ELF-1 (cell line): ENCODE measurements at places on chromosomes 4 and X.

DNA sequence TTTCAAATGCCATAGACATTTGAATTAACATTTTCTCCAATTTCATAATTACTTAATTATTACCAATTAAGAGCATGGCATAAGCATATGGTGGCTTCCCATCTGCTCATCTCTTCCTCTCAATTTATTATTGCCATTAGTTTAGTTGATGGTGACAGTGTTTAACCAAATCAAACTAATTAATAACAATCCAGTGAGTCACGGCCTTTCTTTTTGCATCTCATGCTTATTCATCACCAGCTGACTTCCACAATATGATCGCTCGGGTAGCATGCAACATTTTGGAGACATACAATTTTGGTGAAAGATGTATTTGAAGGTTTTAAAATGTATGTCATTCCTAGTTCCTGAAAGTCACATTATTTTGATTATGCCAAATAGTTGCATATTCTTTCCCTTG is 172.8 kb upstream of the TACR3 start:
- DNase-seq = no peak

- no peak for DNase-seq
Observed at GRCh38 chr4:102959496-102959895, 60.0 kb downstream of the SLC9B1 start.

DNA sequence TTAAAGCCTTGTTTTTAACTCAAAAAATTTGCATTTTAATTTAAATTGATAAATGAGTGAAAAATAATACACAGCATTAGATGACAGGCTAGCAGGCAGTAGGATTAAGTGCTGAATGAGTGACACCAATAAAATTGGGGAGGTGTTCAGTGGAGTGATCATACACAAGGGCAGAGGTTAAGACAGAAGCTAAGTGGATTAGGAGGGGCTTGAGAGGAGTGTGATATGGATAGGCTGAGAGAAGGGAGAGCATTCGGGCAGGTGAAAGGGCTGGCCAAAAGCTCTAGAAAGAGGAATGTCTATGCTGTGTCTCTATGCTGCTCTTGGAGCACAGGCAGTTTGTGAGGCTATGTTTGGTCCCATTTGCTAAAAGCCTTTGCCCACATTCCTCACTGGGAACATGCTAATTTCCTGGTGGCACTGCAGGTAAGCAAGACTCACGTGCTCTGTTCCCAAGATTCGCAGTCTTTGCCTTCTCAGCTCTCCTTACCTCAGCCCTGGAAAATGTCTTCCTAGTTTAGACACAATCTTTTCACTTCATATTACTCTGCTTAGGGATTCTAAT is 52.8 kb upstream of the CCSER1 start:
- DNase-seq = peak; percentile 10

DNA sequence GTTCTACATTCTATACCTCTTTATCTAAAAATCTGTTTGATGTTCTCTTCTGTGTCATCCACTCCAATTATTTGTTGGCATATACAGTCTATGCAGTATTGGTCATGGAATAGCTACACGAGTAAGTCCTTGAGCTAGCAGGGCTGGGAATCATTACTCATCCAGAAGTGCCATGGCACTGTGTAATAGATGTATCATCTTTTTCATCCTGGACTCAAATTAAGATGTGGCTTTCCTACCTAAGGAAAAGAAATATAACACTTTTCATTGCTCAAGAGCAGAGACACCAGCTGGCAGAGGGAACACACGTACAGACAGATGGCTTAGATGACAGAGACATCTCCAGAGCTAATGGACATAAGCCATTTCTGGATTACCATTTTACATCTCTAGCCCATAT is 159.8 kb downstream of the FAM13A start:
- DNase-seq = no peak

- peak; percentile 88 for DNase-seq
Observed at GRCh38 chr4:52751487-52751911, 274 bp upstream of the ERVMER34-1 start.

- no peak for DNase-seq
Observed at GRCh38 chr4:188432328-188432727, 293.1 kb downstream of the TRIML1 start.

- DNase-seq = peak; percentile 79
Observed at GRCh38 chrX:152635941-152636340, 1.8 kb upstream of the GABRQ start.

- DNase-seq = no peak
Observed at GRCh38 chr4:162782778-162783525, 383.7 kb downstream of the NAF1 start.

DNA sequence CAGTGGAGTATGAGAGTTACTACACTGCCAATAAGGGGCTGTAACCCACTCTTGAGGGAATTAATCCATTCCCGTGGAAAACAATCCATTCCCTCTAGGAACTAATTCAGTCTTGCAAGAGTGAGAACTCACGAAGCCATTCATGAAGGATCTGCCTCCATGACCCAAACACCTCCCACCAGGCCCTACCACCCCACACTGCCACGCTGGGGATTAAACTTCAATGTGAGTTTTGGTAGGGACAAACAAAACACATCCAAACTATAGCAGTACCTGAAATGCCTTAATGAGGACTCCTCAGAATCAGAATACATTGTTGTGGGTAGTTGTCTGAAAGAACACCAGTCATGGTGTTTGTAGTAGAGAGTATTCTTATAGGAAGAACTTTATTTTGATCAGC is 19.2 kb downstream of the PAGE4 start:
- DNase-seq = no peak

DNA sequence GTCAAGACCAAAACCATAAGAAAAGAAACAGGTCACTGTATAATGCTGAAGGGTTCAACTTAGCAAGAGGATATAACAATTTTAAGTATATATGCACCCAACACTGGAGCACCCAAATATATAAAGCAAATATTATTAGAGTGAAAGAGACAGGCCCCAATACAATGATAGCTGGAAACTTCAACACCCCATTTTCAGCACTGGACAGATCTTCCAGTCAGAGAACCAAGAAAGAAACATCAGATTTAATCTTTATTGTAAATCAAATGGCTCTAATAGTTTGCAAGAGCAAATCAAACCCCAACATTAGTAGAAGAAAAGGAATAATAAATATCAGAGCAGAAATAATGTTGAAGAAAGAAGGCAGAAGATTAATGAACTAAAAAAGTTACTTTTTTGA is 36.2 kb downstream of the MAGED4 start:
- DNase-seq = no peak

GRCh38 chrX:281166-281999 is at the start of gene PLCXD1:
PLCXD1 (plus strand) TSS chrX:281381; CDS start chrX:284188, 2,807 bp downstream.
- DNase-seq = peak; percentile 95

- no peak for DNase-seq
Observed at GRCh38 chr4:76965866-76966579, 16.5 kb downstream of the SEPTIN11 start.

GRCh38 chr4:163697121-163697520 is 202.6 kb downstream of the TMA16 start:
- no peak for DNase-seq

DNA sequence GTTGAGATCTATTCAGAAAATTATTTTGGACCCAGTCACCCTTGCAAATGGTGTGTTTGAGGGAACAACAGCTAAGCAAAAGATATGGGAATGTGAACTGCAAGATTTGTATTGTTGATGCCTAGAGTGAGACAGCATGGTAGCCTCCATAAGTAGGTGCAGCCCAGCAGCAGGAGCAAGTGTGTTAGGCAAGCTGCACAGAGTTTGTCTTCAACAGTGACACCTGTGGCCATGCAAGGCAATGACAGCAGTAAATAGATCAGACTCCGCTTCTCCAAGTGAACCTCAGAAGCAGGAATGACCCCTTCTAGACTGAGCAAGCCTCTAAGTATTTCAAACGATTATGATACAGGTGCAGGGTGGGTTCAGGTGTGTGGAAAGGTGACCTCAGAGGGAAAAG is 133.4 kb upstream of the MSX1 start:
- DNase-seq = no peak

DNA sequence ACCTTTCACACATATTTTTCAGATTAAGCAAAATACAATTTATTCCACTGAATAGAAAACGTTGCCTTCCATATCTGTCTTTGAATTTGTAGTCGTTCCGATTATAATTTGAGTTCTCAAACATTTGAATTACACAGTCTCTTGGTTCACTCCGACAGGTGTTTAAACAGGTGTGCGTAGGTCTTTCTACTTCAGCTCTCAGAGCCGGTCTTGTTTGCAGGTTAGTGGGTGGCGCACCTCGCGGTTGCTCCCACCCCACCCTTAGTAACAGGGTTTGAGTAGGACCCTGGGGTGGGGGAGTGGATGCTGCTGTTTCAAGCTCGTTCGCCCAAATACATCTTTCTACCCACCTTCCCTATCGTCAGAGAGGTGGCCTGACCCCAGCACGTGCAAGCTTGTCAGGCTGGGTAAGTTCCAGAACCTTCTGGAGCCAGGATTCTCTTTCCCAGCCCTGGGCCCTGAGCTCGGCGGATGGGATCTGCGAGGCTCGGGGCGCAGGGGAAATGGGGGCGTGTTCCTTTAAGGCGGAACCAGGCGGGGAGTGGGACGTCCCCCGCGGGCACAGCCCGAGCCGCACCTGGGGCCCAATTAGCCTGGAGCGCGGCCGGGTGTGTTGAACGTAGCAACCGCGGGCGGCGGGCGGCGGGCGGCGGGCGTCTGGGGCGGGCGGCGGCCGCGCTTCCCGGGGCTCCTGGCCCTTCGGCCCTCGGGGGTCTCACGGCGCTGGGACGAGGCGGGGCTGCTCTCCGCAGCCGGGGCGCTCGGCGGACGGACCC is at the start of gene FAM149A:
FAM149A (plus strand) TSS at position 591 of the 776 bp plus-strand sequence.
- DNase-seq = peak; percentile 35

GRCh38 chrX:16445166-16445752 is 204.7 kb upstream of the S100G start:
- DNase-seq = peak; percentile 68
